ENCODE measurements at places on chromosomes 2 and 18.
A peak's percentile ranks its signal among the peaks of the same experiment; 100 is the strongest.

DNA sequence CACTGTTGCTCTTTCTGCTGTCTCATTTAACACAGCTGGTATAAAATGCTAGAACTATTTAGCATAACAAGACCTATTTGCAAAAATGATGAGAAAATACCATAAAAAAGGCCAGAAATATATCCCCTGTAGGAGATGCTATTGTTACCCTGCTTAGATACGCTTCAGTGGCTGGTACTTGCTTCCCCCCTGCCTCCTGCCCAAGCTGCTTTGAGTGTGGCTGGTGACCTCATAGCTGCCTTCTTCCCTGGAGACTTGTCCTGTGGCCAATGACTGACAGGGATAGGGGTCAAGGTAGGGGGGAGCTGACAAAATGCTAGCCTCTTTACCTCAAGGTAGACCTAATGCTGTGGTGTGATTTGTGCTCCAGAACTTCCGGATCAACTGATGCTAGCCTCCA lies 150.2 kb upstream of the ZEB2 start:
- no peak for DNase-seq

DNA sequence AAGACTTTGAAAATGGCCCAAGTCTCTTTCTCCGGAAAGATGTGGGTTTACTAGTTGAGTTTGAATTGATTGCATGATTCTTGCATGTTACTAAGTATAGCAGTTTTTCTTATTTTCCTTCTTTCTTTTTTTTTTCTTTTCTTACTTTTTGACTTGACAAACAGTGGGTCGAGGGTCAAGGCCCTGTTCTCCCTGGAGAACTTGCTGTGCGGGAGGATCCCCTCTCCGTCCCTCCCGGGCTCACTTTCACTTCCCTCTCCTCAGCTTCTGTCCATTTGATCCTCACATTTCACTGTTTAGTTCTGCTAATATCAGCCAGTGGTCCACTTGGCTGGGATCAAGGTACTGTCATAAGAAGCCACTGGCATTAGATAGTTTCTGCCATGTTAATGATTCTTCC lies 767.4 kb downstream of the TDRD15 start:
- no peak for DNase-seq

DNA sequence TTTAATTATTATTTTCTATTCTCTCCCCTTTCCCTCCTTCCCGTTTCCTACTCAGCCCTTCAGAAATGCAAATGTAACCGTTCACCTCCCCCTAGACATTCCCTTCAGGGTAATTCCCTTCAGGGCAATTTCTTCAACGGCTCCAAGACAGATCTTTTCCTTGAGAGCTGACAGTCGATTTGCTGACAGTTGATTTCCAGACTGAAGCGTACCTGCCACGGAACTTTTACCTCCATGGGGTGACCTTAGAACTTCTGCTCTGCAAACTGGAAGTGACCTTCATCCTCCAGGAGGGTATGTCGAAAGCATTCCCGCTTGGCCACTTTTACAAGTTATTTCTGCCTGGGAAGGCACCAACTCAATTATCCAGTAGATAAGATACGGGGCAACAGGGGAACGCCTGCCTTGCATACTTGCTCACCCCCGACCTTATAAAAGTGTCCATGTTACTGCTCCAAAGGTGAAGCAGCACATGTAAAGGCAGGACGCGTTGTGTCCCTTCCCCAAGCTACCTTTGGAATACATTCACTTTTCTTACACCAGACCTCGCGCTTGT lies 18.5 kb downstream of the B3GNT7 start:
- DNase-seq, result peak; percentile 34

DNA sequence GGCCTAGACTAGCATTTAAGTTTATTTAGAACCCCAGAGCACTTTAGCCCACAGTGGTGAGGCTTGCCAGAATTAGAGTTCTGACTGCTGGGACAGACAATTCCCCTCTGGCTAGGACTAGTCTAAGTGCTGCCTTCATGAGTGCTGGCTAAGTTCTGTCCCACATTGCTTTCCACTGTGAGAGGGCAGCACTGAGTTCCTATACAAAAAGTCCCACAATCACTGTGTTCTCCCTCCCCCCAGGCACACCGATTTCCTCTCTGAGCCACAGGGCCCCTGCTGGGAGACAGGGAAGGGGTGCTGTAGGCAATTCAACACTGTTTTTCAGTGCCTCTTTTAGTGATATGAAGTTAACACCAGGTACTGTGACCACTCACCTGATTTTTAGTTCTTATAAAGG lies 310.9 kb downstream of the DLGAP1 start:
- DNase-seq, result no peak

GRCh38 chr2:29241955-29242565 lies 126.8 kb downstream of the CLIP4 start:
- DNase-seq, result no peak

- no peak for DNase-seq
Observed at GRCh38 chr2:660586-661359, 16.4 kb downstream of the TMEM18 start.

- no peak for DNase-seq
Observed at GRCh38 chr2:127560201-127560930, 24.9 kb downstream of the MYO7B start.

DNA sequence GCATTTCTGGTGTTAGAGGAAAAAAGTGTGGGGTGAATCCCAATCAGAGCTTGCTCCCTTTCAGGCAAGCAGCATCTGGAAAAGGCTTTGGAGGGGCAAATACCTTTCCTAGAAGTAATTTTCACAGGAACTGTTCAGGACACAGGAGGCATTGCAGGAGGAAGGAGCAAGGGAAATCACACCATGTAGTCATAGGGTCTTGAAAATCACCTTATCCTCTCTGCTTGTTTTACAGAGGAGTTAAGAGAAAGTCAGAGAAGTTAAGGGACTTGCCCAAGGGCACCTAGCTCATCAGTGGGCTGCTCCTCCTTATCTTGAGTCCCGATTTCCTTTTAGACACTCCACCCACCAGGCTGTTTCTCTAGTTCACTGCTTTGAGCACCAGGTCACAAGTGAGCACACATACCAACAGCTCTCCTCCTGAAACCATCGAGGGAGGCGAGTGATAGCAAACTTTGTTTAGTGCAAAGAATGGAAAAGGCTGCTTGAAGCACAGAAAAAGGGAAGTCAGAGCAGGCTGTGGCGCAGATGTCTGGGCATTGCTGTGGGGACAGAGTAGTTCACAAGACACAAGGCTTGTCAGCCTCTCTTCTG lies 89.2 kb upstream of the CXCR4 start:
- DNase-seq, result no peak

GRCh38 chr2:225761396-225761795 lies 361.9 kb downstream of the NYAP2 start:
- DNase-seq, result no peak

GRCh38 chr18:28581521-28582071 lies 404.7 kb upstream of the CDH2 start:
- DNase-seq, result no peak

GRCh38 chr2:231605607-231606091 lies 13.0 kb downstream of the TEX44 start:
- no peak for DNase-seq

DNA sequence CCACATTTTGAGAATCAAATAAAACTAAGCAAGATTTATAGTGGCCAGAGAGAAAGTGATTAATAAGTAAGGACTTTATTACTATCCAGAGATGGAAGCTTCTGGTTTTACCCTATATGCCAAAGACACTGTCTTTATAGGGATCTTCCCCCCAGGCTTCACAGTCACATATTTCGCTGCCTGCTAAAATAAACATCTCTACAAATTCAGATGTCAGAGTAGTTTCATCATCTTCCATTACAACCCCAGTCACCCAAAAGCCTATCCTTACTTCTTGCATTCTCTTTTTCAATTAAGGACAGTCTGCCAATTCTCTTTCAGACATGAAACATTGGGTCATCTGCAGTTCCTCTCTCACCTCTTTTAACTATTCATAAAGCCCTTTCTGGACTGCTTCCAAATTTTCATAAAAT lies 28.3 kb downstream of the CREB1 start:
- no peak for DNase-seq

DNA sequence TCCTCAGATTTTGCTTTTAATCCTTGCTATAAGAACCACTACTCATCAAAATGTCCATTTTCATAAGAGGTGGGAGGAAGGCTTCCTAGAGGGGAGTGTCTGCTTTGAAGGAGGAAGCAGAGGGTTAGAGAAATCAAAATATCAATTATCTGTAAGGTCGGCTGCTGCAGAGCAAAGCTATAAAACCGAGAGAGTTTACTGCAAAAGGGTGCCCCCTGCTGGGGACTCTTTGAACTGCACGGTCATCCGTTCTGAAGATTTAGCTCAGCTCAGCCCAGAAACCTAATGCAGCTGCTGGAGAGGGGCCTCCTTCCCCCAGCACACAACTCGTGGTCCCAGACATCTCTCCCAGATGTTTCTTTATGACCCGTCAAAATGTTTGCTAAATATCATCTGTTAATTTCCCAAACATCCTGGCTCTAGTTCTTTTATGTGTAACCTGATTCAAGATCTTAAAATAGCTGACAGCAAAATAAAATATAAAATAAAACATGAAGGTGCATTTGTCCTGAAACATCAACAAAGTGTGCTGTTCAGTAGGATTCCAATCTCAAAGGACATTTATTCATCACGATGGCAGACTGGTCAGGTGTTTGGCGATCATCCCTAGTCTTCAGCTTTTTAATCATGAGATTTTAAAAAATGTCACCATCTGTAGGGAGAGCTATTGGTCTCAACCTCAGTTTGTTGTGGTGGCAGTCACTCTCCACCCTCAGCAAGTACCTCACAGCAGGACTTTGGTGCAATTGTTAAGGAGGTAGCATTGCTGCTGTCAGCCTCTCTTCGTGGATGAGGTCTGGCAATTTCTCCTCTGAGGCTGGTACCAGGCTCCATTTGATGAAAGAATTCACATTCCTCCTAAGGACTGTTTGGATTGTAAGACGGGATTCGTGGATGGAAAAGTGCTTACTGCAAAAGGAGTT lies 185.9 kb downstream of the MTX2 start:
- peak; percentile 67 for DNase-seq

DNA sequence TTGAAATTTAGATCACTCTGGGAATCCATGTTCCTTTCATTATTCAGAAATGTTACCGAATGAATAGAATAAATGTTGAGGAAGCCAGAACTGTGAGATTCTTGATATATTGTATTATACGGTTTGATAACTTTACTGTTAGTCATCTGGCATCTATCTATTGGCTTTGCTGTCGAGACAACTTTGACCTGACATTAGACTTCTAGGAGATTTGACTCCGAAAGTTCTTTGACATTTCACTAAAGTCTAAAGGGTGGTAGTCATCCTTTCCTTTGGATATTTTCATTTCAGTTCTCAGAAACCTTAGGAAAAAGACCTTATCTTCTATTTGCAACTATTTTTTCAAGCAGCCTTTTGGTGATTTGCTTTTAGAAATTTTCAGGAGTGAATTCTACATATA lies 1.9 kb downstream of the BMPR2 start:
- DNase-seq, result no peak

DNA sequence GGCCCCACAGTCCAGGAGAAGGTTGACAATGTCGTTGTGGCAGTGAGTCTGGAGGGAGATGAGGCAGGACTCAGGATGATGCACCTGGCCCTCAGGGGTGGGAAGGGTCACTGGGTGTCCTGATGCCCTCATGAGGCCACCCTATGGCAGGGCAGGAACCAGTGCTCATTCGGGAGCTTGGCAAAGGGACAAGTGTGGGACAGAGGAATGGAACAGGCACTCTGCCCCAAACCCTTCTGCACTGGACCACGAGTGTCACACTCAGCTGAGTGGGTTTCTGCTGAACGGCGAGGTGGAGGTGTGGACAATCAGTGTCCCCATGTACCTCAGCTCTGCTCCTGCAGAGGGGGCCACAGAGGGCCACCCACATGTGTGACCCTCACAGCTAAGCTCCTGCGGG lies 32.0 kb downstream of the ANKMY1 start:
- no peak for DNase-seq

DNA sequence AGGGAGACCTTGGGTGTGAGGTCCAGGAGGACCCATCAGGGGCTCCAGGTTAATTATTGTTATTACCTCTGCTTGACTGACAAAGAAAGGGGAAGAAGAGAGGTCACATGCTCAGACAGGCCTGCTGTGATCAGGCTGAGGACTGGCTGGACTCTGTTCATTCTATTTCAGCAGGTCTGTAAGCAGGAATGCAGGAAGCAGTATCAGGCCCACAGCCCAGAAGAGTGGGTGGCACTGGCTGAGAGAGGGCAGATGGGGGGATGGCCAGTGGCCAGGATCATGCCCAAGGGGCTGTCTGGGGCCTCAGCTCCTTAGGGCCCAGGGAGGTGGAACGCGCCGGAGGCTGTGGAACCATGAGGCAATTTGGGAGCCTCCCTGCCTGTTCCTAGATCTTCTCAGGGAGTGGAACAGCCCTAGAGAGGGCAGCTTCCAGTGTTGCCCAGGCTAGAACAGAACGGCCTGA lies 43.7 kb upstream of the ZBTB7C start:
- no peak for DNase-seq

DNA sequence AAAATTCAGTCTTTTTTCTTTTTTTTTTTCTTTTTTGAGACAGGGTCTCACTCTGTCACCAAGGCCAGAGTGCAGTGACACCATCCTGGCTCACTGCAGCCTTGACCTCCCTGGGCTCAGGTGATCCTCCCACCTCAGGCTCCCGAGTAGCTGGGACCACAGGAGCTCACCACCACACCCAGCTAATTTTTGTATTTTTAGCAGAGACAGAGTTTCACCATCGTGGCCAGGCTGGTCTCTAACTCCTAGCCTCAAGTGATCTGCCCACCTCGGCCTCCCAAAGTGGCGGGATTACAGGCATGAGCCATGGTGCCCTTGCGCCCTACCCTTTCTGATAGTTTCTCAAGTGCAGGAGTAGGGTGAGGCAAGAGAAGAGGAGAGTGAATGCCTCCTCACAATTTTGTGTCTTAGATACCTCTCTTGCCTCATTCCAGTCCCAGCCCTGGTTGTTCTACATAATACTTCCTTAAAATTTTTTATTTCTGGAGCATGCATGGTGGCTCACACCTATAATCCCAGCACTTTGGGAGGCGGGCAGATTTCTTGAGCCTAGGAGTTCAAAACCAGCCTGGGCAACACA lies 68.2 kb upstream of the CAB39 start:
- DNase-seq, result no peak

GRCh38 chr2:19993731-19994130 lies 3.8 kb upstream of the WDR35 start:
- DNase-seq, result no peak

GRCh38 chr2:33275689-33276444 lies 200.6 kb upstream of the RASGRP3 start:
- DNase-seq, result no peak

DNA sequence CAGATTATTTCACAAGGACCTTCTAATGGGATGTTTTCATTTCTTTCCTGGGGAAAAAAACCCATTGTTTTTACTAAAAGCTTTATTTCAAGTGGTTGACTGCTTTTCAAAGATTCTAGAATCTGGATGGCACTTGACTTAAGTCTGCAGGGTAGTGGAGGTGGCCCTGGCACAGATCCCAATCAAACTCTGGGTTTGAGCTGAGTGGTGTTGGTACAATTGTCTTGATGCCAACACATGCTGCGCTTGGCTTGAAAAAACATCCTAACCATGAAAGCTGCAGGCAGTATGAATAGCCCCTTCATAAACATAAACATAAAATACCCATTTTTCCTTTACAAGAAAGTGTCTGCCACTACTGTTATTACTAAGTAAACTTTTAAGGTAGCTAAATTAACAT lies 3.6 kb downstream of the PAPOLG start:
- DNase-seq, result no peak

GRCh38 chr2:45180779-45181178 lies 171.5 kb upstream of the SIX2 start:
- DNase-seq, result no peak

All from left colon (tissue), 2 donors.